ENCODE measurements at places on chromosomes 7 and 10.

- no peak for DNase-seq
Observed at GRCh38 chr10:12077580-12078180, 8.9 kb downstream of the DHTKD1 start.

DNA sequence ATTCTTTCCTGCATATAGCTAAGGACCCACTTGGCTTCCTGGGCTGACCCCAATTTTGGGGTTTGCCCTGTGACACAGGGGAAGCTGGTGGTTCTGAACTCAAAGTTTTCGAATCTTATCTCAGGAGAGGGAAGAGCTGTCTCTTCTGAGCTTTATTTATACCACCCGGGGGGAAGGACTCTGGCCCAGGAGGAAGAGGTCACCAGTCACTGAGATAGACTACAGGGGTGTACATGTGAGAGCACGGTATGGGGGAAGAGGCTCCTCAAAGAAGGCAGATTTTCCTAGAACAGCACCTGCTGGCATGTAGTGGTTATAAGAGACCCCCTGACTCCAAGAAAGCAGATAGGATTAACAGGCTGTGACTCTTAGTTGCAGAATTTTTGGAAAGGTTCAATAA is 101.8 kb upstream of the ELMO1 start:
- no peak for DNase-seq

GRCh38 chr10:45008524-45009161 is 7.9 kb downstream of the ZNF22 start:
- DNase-seq: no peak

GRCh38 chr10:33010132-33011037 is 52.4 kb upstream of the ITGB1 start:
- no peak for DNase-seq

DNA sequence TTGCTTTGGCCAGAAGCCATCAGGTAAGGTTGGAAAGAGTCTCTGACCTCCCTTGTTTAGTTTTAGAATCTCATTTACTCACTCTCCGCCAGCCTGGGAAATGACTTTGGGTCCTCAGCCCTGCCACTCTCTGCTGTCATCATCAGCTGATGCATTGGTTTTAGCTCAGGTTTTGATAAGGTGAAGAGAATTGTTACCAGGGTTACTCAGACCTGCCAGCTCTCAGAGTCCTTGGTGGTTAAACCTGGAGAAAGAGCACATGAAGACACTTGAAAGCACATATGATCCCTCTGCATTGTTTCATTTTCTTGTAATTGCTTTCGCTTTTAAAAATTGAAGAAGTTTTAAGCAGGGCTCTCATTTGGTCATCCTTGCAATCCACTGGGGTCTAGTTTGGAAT is 4.0 kb upstream of the CROT start:
- no peak for DNase-seq
